RWPE1 (cell line): ENCODE measurements at places on chromosomes 7 and 10.

DNA sequence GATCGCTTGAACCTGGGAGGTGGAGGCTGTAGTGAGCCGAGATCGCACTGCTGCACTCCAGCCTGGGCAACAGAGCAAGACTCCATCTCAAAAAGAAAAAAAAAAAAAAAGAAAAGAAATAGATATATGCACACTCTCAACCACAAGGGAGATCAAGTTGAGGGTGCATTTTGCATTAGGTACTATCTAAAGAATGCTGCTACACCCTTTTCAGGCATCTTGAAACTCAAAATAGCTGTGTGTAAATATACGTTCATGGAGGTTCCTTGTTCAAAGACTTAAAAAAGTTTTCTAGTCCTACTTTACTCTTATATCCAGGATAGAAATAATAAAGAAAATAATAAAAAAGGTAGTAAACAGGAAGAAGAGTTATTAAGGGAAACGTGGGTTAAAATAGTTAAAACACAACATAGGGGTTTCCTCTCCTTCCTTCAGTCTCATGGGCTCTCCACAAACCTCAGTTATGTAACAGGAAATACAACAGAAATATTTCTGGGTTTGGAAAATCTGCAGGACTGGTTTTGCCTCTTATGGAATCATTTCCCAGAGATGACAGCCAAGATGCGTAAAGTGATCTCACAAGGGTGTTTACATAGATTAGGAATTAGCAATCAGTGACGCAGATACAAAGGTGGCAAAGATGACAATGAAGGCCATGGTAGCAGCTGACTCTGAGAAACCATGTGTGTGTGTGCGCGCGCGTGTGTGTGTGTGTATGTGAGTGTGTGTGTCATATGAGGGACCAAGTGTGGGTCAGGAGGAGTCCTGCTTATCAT, 15.1 kb downstream of the STEAP4 start:
- DNase-seq = peak; percentile 34

DNA sequence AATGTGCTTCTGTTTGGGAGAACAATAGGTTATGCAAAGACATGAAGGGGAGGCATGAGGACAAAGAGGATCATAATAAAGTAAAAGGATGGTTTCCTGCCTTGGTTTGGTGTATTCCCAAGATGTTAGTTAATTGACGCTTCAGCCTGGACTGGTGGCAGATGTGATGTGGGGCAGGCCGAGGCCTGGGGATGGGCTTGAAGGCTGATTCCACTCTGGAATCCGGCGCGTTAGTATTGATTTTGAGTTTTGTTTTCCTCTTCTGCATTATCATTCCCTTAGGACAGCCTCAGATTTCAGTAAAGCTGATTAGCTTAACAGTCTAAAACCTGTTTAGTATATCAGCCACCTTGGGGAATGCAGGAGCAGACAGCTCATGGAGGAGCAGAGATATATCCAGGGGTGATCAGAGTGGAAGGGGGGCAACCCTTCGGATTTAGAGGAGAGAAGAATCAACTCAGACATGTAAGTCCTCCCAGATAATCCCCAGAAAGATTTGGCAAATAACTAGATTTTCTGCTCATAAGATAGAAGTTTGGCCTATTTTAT, 159.8 kb upstream of the MTPN start:
- DNase-seq = no peak

DNA sequence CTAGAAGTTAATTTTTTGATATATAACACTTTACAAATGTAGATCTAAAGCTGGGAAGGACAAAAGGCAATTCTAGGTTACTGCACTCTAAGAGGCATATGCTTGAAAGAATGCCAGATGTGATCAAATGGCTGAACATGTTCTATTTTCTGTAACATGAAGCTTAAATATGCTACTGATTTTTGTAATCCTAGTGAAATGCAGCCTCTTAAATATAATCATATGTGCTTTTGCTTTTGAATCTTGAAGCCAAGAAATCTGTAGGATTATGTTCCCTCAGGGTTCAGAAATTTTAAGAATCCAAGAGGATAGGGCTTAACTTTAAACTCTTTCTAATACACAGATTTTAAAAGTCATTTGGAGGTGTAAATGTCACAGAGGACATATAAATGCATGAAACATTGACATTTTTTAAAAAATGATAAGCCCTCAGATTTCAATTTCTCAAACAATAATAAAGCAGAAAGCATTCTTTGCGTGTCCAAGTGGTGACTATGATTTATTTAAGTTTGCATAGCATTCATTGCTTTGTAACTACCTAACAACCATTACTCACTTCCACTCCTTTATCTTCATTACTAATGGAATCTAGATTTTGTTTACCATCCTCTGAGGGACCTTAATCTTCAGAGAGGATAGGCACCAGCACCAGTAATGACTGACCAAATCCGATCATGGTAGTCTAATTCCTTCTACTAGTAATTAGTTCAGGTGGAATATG, 170.4 kb downstream of the MAGI2 start:
- peak; percentile 70 for DNase-seq

- no peak for DNase-seq
These were observed 121.0 kb upstream of the TBX20 start for GRCh38 chr7:35374858-35375257.

GRCh38 chr10:70672165-70673042, at the start of gene ADAMTS14:
Gene ADAMTS14 (plus strand): TSS chr10:70672506. CDS start chr10:70672803, 297 bp downstream.
- DNase-seq = peak; percentile 40

DNA sequence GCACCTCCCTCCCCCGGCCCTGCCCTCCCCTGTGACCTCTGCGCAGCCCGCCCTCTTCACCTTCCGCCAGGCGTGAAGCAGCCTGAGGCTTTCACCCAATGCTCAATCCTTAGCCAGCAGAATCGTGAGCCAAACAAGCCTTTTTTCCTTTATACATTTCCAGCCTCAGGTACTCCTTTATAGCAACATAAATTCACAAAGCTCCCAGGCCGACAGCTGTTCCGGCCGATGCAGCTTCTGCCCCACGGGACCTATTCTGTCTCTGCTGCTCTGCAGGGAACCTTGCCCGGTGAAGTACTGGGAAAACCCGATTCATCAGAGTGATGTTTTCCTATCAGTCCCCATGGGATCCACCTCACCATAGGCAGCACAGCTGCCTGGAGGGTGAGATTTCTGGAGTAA, 87.4 kb downstream of the CHST15 start:
- DNase-seq = no peak

- no peak for DNase-seq
These were observed 32.1 kb downstream of the NRF1 start for GRCh38 chr7:129643550-129644170.

- peak; percentile 4 for DNase-seq
These were observed 184.7 kb downstream of the DGKB start for GRCh38 chr7:14717816-14718215.

DNA sequence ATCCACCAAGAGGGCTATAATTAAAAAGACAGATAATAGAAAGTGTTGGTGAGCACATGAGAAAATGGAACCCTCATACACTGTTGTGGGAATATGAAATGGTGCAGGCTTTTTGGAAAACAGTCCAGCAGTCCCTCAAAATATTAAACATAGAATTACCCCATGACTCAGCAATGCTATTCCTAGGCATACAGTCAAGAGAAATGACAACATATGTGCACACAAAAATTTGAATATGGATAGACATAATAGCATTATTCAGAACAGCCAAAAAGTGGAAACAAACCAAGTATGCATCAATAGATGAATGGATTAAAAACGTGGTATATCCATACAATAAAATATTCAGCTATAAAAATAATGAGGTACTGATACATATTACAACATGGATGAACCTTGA, 64.5 kb upstream of the GDF10 start:
- DNase-seq = no peak

- DNase-seq = no peak
These were observed 1.9 kb upstream of the NRF1 start for GRCh38 chr7:129609666-129610065.

DNA sequence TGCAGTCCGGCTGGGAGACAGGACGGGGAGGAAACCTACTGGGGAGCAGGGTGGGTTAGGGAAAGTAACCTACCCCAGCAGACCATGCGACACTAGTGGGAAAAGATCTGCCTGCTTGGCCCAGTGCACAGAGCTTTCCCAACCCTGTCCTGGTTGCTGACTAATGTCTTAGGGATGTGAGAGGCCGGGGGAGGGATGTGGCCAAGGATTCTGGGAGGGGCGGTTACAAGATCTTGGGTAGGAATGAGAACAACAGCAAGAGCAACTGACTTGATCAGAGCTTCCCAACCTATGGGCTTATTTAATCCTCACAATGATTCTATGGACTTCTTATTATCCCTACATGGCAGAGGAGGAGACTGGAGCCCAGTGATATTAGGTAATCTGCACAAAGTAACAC, 24.0 kb upstream of the EIF5AL1 start:
- peak; percentile 96 for DNase-seq

- DNase-seq = no peak
These were observed 2.1 kb upstream of the C7orf25 start for GRCh38 chr7:42914009-42914408.
